ENCODE measurements at places on chromosomes 12 and 14.

GRCh38 chr12:29216266-29216665, 67.2 kb downstream of the FAR2 start:
- DNase-seq: peak; percentile 29

DNA sequence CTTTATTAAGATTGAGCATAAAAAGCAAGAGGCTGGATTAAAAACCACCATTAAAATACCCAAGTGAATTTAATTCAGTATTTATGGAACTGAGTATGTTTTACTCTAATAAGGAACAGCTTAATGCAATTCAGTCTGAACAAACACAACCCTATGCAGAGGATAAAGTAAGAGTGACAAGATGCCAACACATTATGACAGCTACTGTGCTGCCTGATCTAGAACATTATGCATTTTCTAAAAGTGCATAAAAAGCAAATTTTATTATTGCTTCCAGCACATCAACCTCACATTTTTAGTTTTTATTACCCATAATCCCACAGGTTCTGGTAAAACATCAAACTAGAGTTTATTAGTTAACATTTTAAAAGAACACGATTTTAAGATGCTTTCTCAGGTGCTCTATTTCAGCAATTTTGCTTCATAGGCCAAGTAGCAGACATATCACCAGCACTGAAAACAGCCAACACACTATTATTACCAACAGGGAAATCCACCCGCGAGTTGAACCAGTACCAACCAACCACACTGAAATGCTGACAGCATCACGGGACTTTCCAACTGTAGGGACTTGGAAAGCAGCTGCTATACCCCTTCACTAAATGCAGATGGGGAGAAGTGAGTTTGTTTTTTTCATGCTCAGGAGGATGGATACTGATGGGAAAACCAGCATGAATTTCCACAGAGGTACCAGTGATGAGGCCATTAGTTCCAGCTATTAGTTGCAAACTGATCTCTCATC, 372.1 kb downstream of the KCNH5 start:
- no peak for DNase-seq

DNA sequence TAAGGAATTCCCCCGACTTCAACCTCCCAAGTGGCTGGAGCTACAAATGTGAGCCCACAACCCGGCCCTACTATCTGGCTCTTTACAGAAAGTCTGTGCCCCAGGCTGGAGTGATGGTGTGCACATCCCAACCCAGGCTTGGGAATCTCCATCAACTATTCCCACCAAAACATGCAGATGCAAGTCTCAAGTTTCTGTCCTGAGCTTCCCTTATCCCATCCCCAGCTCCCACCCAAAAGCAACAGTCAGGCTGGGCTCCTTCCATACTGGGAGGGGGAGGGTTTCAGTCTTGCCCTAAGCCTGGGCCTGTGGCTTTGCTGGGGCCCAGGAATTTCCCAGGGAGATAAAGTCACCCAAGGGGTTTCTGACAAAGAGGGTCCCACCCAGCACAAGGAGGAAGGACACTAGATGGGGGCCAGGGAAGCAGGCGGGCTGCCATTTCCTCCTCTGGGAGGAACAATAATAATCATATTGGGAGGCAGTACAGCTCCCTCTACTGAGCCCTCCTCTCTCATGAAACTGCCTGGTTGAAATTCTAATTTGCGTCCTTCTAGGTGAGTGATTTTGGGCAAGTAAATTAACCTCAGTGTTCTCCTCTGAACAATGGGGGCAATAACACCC, 8.0 kb downstream of the SLC8B1 start:
- no peak for DNase-seq

- DNase-seq: no peak
Observed at GRCh38 chr12:118038137-118038536, 21.6 kb downstream of the RFC5 start.

- DNase-seq: peak; percentile 95
Observed at GRCh38 chr14:21913759-21914158, 240.1 kb upstream of the OR4E1 start.

GRCh38 chr12:92278378-92278828, 132.8 kb upstream of the BTG1 start:
- DNase-seq: no peak

DNA sequence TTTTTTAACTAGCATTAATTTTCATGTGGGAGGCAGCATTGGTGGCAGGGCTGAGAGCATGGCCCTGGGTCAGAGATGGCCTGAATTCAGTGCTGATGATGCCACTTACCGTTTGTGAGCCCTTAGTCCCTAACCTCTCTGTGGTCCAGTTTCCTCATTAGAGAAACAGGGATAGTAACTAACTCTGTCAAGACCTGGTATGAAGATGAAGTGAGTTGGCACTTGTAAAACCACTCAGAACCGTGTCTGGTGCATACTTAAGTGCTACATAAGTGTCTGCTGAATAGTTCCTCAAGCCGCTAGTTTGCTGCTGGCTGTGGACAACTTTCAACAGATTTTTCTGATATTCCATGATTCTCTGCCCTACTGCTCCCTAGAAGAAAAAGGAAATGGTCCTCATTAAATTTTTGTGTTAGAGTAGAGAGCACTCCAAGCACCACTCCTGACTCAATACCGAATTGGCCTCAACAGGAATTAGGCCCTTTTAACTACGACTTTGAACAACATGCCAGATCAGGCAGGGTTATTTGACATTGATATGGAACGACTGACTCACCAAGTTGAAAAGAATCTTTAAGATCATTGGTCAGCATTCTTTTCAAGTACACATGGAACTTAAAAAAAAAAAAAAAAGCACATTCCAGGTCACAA, 250.2 kb downstream of the ANO2 start:
- no peak for DNase-seq

GRCh38 chr14:99878563-99878962, 85.3 kb downstream of the EML1 start:
- DNase-seq: no peak

- no peak for DNase-seq
Observed at GRCh38 chr14:60274448-60274847, 25.4 kb downstream of the PPM1A start.

- peak; percentile 50 for DNase-seq
Observed at GRCh38 chr14:103378038-103378854, 7.0 kb upstream of the MARK3 start.
